Head of caudate nucleus (tissue), 42 donors: ENCODE measurements at places on chromosomes 13 and 19.

DNA sequence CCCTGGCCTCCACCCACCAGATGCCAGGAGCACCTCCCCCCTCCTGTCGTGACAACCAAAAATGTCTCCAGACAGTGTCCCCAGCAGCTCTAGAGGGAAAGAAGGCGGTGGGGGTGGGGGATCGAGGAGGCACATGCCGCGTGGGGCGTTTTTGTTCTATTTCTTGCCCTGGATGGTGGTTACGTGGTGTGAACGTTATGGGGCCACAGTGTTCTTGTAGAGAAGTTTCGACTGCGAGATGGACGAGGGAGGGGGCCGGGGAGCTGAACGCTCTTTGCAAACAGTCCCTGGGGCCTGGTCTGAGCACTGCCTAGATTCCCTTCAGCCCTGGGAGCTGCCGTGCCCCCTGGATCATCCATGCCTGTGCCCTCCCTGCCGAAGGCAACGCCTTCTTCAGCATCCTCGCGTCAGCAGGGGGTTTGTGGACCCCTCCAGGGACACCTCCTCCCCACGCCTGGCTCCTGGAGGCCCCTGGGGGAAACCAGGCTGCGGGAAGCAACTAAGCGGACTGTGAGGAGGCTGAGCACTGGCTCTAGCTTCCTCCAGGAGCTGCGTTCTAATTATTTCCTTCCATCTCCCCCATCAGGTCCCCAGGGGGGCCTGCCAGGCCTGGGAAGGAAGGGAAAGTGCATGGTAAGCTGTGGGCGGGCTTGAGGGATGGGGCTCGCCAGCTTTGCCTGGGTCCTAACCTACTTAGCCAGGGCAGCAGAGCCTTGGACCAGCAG is 131.5 kb downstream of the IER2 start:
- DNase-seq, result peak; percentile 60

GRCh38 chr13:26246154-26246553 is 7.8 kb upstream of the CDK8 start:
- no peak for DNase-seq

DNA sequence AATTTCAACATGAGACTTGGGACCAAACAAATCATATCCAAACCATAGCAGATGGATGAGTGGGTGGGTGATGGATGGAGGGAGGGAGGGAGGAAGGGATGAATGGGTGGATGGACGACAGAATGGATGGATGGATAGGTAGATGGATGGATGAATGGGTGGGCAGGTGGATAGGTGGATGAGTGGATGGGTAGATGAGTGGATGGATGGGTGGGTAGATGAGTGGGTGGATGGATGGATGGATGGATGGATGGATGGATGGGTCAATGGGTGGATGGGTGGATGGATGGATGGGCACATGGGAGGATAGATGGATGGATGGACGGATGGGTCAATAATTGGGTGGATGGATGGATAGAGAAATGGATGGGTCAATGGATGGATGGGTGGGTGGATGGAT is 47.9 kb upstream of the ONECUT3 start:
- DNase-seq, result no peak

- DNase-seq, result peak; percentile 57
Measured at GRCh38 chr19:39110263-39110967, 15.2 kb upstream of the PAK4 start.

DNA sequence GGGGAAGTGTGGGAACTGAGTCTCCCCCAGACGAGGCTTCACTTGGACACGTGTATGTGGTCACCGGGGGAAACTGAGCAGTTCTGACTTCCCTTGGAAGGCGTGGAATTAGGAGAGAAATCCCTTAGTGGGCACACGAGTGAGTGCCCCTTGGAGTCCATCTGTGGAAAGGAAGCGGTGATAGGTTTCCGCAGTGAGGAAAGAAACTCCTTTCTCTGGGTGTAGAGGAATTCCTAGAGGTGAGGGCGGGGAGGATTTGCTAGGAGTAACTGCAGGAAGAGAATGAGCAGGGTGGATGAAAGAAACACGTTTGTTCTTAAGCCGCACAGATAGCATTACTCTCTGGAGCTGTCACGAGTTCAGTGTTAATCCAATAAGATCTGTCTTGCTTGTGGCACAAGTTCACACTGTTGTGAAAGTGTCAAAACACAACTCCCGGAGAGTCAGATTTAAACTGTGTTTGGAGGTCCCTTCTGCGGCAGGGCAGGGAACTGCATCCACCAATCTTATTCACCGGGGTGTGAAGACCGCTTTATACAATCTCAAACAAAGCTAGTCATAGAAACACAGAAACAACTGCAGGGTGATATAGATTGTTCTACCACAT is 1.2 kb downstream of the KL start:
- peak; percentile 21 for DNase-seq

- DNase-seq, result no peak
Measured at GRCh38 chr13:47144782-47145181, 247.9 kb upstream of the HTR2A start.

DNA sequence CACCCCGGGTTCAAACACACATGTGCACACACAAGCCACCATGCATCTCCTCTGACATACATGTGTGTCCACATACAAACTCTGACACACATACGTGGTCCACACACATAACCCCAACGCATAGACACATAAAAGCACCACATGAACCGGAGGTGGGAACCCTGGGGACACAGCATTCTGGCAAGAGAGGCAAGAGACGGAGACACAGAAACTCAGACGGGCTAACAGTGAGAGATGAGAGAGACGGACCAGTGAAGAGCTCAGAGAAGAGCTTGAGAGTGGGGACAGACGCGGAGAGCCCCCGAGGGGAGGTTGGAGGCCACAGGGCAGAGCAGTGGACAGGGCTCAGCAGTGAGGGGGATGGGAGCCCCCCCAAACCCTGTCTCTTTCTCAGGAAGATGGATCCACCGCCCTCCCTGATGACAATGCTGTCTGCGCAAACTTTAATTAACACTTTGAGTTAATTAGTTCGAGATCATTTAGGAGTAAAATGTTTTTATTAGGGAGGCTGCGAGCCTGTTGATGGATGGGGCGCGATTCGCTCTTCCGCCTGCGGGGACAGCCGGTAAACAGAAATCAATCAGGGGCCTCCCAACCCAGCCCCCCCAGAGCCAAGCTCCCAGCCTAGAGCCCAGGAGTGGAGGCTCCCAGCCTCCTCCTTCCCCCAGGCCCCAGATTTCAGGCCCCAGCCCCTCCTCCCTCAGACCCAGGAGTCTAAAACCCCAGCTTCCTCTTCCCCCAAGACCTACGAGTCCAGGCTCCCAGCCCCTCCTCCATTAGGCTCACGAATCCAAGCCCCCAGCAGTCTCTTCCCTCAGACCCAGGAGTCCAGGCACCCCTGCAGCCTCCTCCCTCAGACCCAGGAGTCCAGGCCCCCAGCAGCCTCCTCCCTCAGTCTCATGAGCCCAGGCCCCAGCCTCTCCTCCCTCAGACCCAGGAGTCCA is 9.5 kb upstream of the ERFL start:
- no peak for DNase-seq

GRCh38 chr13:44857061-44857460 is 132.2 kb downstream of the NUFIP1 start:
- no peak for DNase-seq

GRCh38 chr13:37087486-37087885 is 18.0 kb downstream of the CSNK1A1L start:
- no peak for DNase-seq

DNA sequence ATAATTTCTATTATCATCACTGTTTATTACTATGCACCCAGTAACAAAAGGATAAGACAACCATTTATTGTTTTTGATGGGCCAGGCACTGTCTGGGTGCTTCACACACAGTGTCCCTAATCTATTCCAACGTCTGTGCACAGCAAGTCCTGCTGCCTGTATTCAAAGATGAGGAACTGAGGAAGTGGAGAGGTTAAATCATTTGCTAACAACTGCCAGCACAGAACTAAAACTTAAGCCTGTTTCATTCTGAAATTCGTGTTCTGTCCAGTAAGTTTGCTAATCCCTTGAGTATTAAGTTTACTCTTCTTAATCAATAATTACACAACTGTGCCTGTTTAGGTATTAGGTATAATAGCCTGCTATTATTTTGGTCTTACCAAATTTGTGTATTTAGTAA is 41.9 kb downstream of the TEX26 start:
- no peak for DNase-seq

DNA sequence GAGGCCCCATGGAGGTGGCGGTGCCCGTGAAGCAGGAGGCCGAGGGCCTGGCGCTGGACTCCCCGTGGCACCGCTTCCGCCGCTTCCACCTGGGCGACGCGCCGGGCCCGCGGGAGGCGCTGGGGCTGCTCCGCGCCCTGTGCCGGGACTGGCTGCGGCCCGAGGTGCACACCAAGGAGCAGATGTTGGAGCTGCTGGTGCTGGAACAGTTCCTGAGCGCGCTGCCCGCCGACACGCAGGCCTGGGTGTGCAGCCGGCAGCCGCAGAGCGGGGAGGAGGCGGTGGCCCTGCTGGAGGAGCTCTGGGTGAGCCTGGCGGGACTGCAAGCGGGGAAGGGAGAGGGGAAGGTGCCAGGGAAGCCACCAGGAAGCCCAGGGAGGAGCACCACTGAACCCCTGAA is 5.8 kb downstream of the ZNF444 start:
- no peak for DNase-seq

DNA sequence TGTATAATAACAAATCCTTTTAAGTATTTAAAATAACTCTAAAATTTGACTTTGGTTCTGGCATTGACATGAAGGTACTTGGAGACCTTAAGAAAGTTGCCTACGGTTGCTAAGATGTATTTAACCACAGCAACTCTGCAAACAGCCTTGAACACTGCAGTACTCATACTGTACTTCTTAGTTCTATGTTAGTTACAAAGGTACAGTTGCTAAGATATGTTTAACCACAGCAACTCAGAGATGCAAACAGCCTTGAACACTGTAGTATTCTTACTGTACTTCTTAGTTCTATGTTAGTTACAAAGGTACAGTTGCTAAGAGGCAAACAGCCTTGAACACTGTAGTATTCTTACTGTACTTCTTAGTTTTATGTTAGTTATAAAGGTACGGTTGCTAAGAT is 268.3 kb upstream of the MIR17HG start:
- no peak for DNase-seq

GRCh38 chr13:66560189-66560588 is 669.9 kb downstream of the PCDH9 start:
- DNase-seq, result no peak

DNA sequence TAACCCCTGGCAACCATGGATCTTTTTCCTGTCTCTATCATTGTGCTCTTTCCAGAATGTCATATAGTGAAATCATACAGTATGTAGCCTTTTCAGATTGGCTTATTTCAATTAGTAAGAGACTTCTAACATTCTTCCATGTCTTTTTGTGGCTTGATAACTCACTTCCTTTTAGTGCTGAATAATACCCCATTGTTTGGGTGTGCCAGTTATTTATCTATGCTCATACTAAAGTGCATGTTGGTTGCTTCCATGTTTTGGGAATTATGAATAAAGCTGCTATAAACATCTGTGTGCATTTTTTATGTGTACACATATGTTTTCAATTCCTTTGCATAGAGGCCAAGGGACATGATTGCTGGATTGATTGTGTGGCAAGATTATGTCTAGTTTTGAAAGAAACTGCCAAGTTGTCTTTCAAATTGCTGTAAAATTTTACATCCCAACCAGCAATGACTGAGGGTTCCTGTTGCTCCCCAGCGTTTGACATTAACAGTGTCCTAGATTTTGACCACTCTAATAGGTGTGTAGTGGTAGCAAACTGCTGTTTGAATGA is 358.9 kb downstream of the ITGBL1 start:
- no peak for DNase-seq

GRCh38 chr13:77737583-77738200 is 40.2 kb downstream of the SLAIN1 start:
- DNase-seq, result no peak
